ENCODE measurements at places on chromosomes 12 and 14. TPM values are rescaled to one million over a fixed set of nuclear protein-coding genes. Genes with fewer than 3 reads are reported as not detected.

GRCh38 chr12:114774197-114774596 lies 90.2 kb upstream of the TBX3 start:
- H3K4me1 ChIP-seq = no peaks in the 10 kb centered on the region
- no peaks in the 10 kb centered on the region for H3K36me3 ChIP-seq
- H3K27ac ChIP-seq = no peak overlapping the region
- no peak for DNase-seq
- H3K4me3 ChIP-seq = no peak overlapping the region

- H3K27me3 ChIP-seq = no peaks in the 10 kb centered on the region
- no peak for DNase-seq
- no peaks in the 10 kb centered on the region for H3K36me3 ChIP-seq
These were observed 102.2 kb downstream of the ERC1 start for GRCh38 chr12:1093166-1093751.

GRCh38 chr14:88210426-88210825 lies 112.6 kb downstream of the KCNK10 start:
- H3K4me3 ChIP-seq = no peak overlapping the region
- no peaks in the 10 kb centered on the region for H3K36me3 ChIP-seq
- H3K27ac ChIP-seq = no peak overlapping the region
- H3K4me1 ChIP-seq = no peaks in the 10 kb centered on the region
- no peaks in the 10 kb centered on the region for H3K27me3 ChIP-seq
- DNase-seq = no peak

DNA sequence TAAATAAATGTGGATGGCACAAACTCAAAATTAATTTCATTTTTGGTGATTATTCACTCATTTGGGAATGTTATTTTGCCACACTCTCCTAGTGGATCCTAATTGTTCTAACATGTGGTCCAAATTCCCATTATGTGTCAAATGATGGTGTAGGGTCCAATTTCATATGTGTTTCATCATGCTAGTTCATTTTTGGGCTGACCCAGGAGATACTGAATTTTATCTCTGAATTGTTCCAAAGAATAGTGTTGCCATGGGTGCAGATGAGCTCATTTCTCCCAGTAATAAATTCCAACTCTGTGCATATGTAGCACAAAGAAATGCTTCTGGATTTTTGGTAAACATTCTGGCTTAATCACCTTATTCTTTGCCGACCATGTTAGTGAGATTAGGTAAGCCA lies 23.5 kb upstream of the SEL1L start:
- DNase-seq = no peak

DNA sequence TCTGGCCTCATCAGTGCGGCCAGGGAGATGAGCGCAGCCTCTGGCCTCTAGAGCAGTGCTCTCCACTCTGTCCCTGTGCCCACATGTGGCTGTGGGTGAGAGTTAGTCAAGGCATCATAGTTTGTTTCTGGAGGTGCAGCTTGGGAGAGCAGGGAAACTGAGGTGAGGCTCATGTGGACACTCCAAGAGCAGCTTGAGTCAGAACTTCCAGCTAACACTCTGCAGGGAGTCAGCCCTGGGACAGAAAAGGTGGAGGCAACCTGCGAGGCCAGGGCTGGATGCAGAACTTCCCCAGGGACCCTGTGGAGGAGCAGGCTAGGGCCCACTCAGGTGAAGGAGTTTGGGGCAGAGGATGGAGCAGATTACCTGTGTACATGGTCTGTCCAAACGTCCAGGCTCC lies 10.8 kb downstream of the ISCA2 start:
- H3K4me1 ChIP-seq = no peaks in the 10 kb centered on the region
- no peak for DNase-seq
- H3K27ac ChIP-seq = no peak overlapping the region
- no peak overlapping the region for H3K4me3 ChIP-seq

DNA sequence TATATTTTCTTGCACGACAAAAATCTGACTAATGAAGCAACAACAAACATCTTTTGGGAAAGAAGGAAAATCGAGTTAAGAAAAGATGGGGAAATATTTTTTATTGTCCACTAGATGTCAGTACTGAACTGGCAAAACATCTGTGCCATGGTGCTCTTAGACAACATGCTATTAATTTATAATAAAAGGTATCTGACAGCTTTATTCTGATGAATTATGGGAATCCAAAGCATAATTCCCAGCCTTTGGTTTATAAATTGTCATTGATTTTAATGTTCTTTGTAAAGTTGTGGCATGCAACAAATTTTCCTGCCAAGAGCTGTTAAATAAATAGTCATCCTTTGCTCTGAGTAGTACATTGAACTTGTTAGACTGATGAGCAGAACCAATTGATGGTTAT lies 231.2 kb downstream of the ETNK1 start:
- no peaks in the 10 kb centered on the region for H3K4me1 ChIP-seq
- H3K36me3 ChIP-seq = no peaks in the 10 kb centered on the region
- no peak overlapping the region for H3K4me3 ChIP-seq
- H3K27ac ChIP-seq = no peak overlapping the region

GRCh38 chr12:62622177-62622576 lies 155.6 kb downstream of the MON2 start:
- no peak overlapping the region for H3K27ac ChIP-seq
- H3K4me3 ChIP-seq = no peak overlapping the region

DNA sequence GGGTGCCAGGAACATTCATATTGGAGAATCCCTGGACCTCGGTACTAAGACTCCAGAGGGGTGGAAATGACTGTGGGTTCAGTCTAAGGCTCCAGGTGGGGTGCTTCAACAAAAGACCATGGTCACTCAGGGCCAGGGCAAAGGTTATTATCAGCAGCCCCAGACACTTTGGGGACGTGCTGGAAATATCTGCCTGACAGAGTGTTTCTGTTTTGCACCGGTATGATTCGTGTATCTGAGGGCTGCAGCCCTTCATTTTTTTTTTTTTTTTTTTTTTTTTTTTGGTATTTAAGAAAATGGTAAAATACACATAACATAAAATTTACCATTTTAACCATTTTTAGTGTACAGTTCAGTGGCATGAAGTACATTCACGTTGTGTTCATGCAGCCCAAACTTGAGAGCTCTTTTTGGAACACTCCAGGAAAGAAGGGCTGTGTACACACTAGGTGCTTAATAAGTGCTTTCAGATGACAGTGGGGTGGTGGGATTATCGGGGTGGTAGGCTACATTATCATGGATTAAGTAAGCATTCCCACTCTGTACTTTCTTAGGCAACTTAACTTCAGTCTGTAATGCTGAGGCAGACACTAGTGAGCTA lies 120.3 kb downstream of the CHST11 start:
- no peak overlapping the region for H3K27ac ChIP-seq
- no peaks in the 10 kb centered on the region for H3K27me3 ChIP-seq
- DNase-seq = no peak
- no peaks in the 10 kb centered on the region for H3K4me1 ChIP-seq
- no peaks in the 10 kb centered on the region for H3K36me3 ChIP-seq

The TM7SF3 gene
- total RNA-seq = 52.7 TPM

The GMFB gene
- total RNA-seq = 48.2 TPM

The RERG gene
- total RNA-seq = 61.6 TPM

Data from uterus (tissue), 4 donors.